Fibroblast of the aortic adventitia (primary cell): ENCODE measurements at places on chromosomes 1 and 21. TPM values are rescaled to one million over a fixed set of nuclear protein-coding genes. Genes with fewer than 3 reads are reported as not detected.
A peak's percentile ranks its signal among the peaks of the same experiment; 100 is the strongest.

SSX2IP gene
- total RNA-seq = 34.9 and 40.3 TPM in 2 replicates

TMEM200B gene
- 9.5 and 24.9 TPM in 2 replicates for total RNA-seq

CCDC27 gene
- not detected in 2 replicates for total RNA-seq

GPA33 gene
- total RNA-seq = not detected in 2 replicates

IFI16 gene
- 202 and 358 TPM in 2 replicates for total RNA-seq

HYI gene
- 24.0 and 33.2 TPM in 2 replicates for total RNA-seq

MAP1LC3C gene
- total RNA-seq = 0.09 TPM in 1 of 2 replicates, not detected in the other

CYP4A22 gene
- not detected in 2 replicates for total RNA-seq

AMPD1 gene
- not detected in 2 replicates for total RNA-seq

HAPLN2 gene
- total RNA-seq = not detected in 2 replicates

GRCh38 chr1:154867064-154867825 is 2.8 kb downstream of the KCNN3 start:
- peak; percentile 69 for DNase-seq

DNA sequence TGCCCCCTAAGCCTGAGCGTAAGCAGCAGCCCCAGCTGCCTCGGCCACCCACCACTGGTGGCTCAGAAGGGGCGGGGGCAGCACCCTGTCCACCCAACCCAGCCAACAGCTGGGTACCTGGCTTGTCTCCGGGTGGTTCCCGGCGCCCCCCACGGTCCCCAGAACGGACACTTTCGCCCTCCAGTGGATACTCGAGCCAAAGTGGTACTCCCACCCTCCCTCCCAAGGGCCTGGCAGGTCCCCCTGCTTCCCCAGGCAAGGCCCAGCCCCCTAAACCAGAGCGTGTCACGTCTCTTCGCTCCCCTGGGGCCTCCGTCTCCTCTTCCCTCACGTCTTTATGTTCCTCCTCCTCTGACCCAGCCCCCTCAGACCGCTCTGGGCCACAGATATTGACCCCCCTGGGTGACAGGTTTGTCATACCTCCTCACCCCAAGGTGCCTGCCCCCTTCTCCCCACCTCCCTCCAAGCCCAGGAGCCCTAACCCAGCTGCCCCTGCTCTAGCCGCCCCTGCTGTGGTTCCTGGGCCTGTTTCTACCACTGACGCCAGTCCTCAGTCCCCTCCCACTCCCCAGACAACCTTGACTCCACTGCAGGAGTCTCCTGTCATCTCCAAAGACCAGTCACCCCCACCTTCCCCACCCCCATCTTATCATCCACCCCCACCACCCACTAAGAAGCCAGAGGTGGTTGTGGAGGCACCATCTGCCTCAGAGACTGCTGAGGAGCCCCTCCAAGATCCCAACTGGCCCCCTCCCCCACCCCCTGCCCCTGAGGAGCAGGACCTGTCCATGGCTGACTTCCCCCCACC is 46.2 kb downstream of the YARS1 start:
- DNase-seq = no peak

DNA sequence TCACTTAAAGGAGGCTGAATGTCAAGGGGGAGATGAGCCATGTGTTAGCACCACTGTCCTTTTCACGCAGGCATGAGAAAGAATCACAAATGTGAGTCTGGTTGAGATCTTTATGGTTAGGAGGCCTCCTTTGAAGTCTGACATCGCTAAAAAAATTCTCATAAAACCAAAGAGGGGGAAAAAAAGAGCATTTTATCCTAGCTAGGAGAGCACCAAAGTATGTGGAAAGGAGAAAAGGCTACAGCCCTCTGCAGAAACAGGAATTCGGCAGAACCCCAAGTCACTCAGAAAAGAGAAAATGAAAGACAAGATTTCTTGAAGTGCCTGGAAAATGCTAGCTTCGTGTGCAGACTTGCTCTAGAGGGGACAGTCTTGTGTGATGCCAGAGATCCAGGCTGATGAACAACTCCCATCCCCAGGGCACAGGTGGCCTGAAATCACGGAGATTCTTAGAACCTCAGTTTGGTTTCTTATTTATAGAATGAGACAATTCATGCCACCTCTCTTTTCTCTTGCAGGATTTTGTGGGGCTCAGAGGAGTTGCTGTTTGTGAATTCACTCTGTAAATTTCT is 61.5 kb downstream of the RUNX1 start:
- DNase-seq = no peak

GRCh38 chr1:205077158-205077933 is 6.9 kb downstream of the TMEM81 start:
- peak; percentile 42 for DNase-seq

DNA sequence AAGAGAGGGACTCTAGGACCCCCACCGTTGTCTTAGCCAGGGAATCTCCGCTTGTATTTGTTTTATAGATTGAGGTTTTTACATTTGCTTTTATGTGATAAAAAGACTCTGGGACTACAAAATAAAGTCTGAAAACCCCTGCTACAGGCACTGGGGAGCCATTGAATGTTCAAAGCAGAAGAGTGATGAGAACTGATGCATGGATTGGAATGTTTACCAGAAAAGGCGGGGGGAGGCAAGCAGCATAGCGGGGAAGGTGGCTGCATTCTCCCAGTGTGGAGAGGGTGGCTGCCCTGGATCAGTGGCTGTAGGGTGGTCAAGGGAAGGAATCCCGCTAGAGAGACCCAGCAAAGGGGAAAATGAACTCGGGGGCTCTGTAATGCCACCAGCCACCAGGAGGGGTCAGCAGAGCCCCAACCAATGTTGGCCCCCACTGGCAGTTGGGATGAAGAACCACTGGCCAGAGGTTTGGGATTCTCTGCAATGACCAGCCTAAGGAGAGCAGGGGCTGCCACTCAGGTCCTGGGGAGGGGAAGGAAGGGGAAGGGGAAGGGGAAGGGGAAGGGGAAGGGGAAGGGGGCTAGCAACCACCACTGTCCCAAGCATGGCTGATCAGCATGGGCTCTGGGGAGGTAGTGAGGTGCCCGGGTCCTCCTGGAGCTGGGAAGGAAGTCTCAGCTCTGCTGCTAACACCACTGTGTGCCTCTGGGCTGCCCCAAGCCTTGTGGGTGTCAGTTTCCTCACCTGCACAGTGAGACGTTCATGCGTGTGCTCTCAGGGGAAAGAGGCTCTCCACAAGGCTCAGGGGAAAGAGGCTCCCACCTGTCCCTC is 19.2 kb upstream of the PEF1 start:
- peak; percentile 52 for DNase-seq

DNA sequence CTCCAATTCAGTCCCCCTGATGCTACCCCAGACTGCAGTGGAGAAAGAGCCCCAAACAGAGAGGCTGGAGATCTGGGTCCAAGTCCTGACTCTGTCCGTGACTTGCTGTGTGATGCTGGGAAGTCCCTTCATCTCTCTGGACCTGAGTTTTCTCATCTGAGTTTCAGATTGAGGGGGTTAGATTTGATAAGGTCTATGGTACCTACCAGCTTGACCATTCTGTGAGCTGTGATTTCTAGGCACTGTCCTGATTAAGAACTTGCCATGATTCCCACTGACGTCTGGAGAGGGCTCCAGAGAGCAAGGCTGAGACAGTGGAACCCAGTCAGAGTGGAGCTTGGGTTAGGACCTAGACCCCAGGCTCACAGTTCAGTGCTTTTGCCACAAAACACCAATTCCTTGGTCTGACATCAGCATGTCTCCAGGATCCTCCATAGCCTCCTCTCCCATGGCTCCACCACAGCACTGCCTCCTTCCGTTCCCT is 43.8 kb upstream of the DMBX1 start:
- DNase-seq = no peak

- DNase-seq = peak; percentile 10
These were observed 293.8 kb downstream of the TTLL7 start for GRCh38 chr1:83705091-83705490.

DNA sequence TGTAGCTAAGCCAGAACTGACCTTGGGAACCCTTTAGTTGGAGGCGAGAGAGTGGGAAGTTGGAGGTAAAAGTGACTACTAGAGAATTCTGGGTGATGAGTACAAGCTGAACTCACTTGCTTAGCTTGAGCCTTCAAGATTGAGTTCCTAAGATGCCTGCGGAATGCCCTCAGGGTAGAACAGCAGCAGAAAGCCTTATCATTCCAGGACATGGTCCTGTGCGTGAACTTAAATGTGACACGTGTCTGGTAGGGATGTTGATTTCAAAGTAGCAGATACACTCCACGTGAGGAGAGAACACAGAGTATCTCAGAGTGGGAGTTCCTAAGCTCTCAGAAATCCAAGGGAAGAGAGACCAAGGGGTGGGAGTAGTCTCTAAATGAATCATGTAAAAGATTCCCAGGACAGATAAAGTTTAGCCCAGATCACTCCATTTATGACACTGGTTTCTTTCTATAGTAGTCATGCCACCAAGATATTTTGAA is 60.1 kb downstream of the KCNK1 start:
- DNase-seq = no peak

DNA sequence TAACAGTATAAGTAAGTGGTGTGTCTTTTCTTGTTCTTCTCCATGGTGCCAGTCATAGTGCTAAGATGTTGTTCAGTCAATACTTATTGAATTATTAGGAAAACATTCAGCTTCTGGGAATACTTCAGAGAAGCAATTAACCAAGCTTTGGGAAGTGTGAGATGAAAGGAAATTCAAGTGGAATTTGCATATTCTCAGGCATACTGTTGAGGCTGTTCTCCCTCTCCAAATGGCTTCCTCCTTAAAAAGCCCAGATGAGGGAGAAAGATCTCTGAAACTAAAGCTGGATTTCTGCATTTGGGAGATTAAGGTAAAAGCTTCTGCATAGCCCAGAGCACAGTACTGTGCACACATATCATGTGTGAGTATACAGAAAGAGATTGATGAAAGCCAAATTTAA is 73.4 kb downstream of the MACF1 start:
- DNase-seq = no peak

DNA sequence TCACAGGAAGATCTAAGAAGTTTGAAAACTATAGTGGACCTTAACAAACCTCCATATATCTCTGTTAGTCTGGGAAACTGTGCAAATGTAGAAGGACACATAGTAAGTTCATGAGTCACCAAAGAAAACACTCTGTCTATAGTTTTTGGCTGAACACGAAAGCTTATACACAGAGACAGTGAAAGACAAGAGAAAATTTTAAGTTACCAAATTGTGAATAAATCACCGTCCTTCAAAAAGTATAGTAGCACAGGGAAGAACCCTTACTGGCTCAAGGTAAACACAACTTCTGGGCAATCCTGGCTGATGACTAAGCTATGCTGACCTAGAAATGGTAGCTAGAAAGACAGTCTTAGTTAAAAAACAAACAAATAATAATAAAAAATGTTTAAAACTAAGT is 1057.9 kb downstream of the AMY1C start:
- no peak for DNase-seq

DNA sequence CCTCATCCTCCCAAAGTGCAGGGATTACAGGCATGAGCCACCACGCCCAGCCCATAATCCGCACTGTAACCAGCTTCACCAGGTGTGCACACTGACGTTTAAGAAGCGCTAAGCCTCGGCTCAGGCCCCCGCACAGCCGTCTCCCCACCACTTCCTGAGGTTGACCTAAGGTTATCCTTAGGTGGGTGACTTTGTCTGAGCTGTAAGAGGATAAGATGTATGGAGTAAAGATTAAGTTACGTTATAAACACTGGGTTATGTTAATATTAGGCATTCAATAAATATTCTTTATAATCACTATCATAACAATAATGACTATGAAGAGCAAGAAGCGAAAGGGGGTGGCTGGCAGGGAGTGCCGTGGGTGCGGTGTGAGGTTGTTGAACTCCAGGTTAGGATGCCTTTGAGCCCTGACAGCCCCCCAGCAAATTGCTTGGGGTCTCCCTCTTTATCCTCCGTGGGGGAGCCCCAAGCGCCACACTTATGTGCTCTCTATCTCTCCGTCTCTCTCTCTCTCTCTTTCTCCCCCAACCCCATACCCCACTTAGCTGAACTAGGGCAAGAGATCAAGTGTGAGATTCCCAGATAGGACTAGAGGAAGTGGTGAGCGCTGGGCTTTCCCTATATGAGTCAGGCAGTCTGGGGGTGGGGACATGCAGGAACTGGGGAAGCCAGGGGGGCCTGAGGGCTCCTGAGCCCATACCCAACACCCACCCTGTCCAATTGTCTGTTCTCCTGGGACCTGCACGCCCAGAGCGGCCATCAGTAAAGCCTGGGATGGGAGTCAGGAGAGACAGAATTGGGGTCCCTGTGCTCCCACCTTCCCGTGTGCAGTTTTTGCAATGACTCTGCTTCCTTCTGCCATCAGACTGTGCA is 7.6 kb downstream of the EFHD2 start:
- no peak for DNase-seq

DNA sequence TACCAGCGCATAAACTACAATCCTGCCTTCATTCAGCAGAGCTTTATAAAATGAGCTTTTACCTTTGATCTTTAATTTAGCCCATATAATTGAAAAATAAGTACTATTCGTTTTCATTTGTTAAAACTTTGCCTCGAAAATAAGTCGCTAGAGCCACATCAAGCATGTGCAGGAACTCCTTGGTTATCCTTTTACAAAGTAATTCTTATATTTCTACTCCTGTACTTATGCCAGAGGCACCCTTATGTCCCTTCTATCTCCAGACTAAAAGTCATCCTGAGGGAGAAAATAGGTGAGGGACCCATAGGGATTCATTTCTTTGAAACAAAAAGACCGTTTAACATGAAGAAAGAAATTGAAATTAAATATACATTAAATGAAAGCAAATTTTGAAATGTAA is 278.2 kb upstream of the C1orf105 start:
- DNase-seq = peak; percentile 35

DNA sequence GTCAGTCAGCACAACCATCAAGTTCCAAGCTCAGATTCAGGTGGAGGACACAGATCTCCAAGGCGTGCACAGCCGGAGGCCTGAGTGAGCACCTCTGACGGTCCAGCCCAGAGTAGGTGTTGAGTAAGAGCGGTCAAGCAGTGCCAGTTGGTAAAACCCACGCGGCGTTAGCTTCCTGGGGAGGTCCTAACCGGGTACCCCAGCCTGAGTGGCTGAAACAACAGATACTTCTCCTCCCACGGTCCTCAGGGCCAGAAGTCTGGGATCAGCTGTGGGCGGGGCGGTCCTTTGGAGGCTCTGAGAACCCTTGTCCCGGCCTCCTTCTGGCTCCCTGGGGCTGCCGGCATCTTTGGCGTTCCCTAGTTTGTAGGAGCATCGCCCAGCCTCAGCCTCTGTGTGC is 94.4 kb downstream of the PRDM16 start:
- no peak for DNase-seq

GRCh38 chr1:53652441-53653199 is 86.3 kb downstream of the GLIS1 start:
- DNase-seq = no peak

- DNase-seq = peak; percentile 42
These were observed 7.1 kb upstream of the ZNF697 start for GRCh38 chr1:119655154-119655553.

- no peak for DNase-seq
These were observed 20.5 kb downstream of the LSS start for GRCh38 chr21:46207920-46208591.

DNA sequence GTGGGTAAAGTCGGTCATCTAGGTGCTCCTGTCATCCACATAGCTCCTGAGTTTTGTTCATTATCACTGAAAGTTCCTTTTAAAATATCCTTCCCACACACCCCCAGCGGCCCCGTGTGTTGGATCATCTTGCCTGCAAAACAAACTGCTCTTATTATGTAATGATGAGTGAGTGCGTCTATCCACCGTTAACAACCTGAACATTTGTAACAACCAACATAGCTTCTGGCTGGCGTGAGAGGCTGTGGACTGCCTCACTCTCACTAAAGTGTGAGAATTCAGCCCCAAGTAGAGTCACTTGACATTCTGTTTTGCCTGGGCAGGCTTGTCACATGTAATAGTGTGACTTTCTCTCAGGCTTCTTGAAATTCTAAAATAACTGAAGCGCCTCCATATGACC is 14.5 kb upstream of the KCNA2 start:
- DNase-seq = no peak
